ENCODE measurements at places on chromosomes 1 and 21. TPM values are rescaled to one million over a fixed set of nuclear protein-coding genes. Genes with fewer than 3 reads are reported as not detected.

DNA sequence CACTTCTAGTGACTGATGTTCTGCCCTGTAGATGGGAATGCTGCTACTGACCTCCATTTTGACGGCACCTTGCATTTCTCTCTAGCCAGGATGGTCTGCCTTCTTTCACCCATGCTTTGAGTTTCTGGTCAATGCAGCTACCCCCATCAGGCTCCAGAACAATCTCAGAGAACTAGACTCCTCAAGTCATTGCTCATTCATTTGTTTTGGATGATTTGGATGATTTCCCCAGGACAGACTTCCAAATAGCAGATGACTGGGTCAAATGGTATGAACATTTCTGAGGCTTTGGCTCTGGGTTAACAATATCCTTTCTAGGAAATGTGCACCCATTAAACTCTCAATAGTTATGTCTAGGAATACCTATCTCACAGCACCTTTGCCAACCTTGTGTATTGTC lies 63.9 kb downstream of the CSMD2 start:
- no peak for DNase-seq

- no peak for DNase-seq
Measured at GRCh38 chr1:191729742-191730141, 428.5 kb upstream of the RGS18 start.

DNA sequence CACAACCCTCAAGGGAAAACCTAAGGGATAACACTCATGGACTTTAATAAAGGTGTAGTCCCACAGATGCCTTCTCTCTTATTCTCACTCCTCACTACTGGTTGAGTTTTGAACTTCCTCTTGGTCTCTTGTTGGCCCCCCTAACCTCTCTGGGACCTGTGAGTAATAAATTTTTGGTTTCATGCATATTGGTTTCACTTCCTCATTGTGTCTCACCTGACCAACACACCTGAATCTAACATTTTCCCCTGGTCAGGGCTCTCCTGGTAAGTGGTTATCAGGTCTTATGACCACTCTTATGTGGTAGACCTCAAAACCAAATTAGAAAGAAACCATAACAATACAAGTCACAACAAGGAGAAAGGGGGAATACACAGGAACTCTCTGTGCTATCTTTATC lies 60.5 kb upstream of the PRMT6 start:
- no peak for DNase-seq

DNA sequence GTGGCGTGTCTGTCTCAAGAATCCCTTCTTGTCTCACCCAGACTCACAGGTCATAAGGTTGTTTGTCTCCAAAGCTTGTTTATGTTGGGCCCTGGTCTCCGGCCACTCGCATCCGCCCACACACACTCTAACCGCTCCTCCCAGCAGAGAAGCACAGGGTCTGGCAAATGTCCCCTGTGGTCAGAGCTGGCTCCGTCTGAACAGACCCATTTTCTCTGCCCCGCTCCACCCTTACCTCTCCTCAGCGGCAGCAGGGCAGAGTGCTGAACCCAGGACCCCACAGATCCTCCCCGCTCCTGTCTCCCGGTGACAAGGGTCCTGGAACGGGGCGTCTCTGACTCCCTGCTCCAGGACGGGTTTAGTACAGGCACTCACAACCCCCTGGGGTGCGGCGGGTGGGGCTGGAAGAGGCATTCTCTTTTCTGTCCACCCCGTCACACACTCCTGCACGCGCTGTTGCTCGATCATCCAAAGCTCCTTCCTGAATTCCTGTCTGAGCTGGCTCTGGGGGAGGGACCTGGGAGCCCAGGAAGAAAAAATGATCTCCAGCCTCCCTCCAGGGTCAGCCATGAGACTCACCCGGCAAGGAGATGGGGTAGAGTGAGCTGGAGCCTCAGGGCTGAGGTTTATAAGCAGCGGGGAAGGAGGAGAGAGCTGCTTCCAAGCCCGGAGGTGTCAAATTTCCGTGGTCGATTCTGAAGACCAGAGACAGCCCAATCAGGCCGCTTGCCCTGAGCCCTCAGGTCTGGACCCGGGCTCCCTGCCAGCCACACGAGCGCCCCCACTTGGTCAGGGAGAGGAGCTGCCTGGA lies at the start of gene S100A13:
Gene S100A13 (minus strand): TSS at position 602 of the 811 bp plus-strand sequence. CDS start 1,033 bp downstream, outside the sequence.
- DNase-seq, result peak; percentile 97

SH2D5 gene
- total RNA-seq, result 0.71 TPM

GRCh38 chr21:38349111-38349746 lies 92.4 kb downstream of the KCNJ15 start:
- peak; percentile 94 for DNase-seq

SIPA1L2 gene
- total RNA-seq, result 0.90 TPM

JAM2 gene
- total RNA-seq, result 5.6 TPM

- no peak for DNase-seq
Measured at GRCh38 chr1:42660907-42661500, 2.8 kb downstream of the PPIH start.

DNA sequence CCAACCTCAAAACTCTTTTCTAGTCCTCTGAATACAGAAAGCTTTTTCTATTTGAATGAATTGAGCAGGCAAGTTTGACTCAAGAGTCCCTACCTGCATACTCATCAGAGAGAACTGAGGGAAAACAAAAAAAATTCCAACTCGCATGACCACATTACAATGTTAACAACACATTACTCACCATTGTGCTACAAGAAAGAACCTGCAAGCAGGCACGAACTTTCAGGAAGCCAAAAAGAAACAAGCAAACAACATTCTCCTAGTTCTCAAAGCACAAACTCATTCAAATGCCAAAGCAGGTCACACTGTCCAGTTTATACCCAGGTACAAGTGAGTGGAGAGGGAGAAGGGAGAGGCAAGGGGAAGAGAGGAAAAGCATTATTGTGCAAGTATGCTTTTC lies 14.6 kb downstream of the OTUD7B start:
- peak; percentile 60 for DNase-seq

DNA sequence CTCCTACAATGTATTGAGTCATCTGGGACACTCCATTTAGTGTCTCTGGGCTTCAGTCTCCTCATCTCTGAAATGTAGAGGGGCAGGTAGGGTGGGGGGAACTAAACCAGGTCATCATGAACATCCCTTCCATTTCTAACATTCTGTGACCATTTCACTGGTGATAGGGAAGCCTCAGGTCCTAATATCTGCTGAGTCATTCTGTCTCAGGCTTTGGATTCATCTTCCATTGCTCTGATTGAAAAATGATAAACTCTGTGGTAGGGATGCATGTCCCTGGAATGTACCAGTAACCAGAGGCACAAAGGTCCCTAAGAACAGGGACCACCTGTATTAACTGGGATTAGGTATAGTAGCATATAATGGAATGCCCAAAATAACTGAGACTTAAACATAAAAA lies 36.2 kb upstream of the LRRC52 start:
- DNase-seq, result no peak

DNA sequence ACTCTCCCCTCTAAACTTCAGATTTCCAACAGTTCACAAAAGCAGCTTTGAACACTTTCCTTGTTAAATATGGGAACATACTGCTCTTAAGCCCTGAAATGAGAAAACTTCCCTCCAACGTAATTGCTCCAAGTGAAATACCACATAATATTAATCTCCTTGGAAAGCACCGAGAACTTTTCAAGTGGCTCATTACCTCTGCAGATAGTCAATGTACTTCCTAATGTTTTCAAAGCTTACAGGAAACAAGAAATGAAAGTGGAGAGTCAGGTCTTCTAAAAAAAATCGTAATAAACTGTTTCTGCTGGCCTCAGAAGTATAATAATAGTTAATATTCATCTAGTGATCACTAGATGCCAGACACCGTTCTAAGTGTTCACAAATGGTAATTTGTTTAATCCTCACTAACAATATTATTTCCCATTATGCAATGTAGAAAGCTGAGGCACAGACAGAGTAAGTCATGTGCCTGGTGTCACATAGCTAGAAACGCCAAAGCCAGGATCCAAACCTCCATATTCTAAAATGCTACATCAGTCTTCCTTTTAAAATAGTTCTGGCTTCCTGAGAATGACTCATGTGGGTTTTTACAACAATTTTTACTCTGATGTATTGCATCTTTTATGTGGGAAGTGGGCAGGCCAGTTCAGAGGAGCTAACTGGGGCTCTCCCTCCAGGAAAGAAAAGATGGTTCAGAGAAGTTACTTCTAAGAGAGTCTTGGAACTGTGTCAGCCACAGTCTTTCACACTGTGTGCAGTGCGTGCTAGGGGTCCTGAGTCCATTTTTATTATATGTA lies 177.2 kb downstream of the PLPPR4 start:
- DNase-seq, result peak; percentile 54

DNA sequence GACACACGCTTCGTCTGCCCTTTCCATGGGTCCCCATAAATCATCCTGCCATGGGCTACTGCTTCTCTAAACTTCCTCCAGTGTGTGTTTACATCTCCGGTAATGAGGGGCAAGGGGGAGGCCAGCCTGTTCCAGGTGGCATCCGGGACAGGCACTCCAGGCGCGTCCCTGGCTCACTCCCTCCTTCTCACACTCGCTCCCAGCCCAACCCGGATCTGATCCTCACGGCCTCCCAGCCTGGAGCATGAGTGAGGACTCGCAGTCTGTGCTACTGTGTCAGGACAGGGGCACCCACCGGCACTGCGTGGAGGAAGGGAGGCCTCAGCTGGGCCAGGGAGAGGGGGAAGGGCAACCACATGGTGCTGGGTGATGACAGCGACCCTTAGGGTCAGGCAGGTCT lies 225.4 kb downstream of the TRABD2B start:
- no peak for DNase-seq

DNA sequence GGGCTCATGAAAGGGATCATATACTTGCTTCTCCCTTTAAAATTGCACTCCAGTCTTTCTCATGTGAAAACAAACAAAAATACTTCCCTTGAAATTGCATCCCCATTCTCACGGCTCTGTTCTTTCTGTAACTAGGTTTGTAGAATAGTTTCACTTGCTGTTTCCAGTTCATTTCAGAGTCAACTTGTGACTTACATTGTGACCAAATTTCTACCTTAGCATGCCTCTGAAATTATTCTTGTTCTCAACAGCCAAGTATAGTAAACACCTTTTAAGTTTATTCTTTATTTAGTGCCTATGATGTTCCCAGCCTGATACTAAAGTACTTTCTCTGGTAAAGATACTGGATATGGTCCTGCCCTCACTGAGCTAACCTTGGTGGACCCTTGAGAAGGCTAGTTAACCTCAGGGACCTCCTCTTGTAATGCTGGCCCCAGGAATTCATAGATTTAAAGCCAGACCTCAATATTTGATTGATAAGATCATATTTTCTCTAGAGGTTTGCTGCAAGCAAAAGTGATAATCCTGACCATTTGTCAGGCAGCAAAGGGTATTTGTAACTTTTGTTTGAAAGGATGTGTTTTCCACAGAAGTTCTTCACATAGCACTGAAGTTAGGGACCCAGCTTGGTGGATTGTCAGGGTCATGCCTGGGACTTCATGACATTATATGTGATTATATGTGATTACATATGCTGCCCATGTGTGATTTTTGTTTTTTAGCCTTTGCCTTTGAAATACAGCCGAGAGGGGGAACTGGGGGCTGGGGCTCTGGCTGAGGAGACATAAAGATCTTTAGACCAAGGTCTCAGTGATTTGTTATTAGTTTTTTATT lies 29.6 kb downstream of the VANGL2 start:
- no peak for DNase-seq

DNA sequence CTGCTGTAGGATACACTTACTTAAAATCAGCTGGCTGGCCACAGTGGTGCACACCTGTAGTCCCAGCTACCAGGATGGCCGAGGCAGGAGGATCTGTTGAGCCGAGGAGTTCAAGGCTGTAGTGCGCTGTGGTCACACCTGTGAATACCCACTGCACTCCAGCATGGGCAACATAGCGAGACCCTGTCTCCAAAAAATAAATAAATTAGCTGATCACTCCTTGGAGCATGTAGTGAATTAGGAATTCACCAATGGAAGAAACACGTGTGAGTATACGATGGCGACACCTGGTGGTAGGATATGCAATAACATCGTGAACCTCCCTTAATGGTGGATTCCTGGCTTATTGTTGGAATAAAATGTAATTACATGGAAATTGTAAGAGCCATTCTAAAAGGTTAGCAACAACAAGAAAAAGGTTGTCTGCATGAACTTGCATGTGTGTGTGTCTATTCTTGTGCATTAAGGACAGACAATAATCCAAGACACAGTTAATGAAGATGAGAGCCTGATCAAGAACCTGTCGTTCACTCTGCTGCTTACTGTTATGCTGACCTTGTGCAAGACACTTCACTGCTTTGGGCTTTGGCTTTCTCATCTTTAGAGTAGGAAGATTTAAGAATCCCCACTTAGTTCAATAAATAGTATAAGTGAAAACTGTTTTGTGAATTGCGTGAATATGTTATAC lies 38.6 kb upstream of the COX20 start:
- peak; percentile 53 for DNase-seq

KCND3 gene
- not detected for total RNA-seq

DHRS3 gene
- total RNA-seq, result 1.6 TPM

GRCh38 chr1:21668951-21669257 lies 253 bp downstream of the RAP1GAP start:
- no peak for DNase-seq

DNA sequence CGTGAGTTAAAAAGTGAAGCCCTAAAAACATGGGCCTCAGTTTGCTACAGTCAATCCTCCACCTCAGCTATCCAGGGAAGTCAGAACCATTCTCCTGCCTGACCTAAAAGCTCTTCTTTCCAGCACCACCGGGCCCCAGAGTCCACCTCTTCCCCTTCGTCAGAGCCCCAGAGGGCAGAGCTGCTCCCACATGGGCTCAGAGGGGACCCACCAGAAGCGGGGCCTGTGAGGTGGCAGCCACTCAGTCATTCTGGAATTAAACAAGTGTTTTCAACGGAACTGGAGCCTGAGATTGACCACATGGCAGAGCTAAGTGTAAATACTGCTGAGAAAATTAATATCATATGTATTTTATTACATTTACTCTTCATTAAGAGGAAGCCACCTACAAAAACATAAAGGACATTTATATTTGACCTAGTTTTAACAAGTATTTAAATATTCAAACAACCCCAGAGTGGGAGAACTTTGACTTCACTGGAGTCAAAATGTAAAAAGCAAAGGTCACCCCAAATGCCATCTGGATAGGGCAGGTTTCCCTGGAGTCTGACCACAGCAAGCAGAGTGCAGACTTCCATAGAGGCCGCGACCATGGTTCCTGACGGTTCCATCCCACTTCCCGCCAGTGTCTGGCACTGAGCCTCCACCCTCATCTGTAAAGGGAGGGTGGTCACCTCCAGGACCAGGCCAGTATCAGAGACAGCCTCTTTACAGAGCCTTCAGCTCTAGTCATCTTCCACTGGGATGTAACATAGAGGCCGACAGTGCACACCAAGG lies 1.8 kb downstream of the SUMO3 start:
- no peak for DNase-seq

All from LHCN-M2 (cell line).